ENCODE measurements at places on chromosomes 16 and 17.

DNA sequence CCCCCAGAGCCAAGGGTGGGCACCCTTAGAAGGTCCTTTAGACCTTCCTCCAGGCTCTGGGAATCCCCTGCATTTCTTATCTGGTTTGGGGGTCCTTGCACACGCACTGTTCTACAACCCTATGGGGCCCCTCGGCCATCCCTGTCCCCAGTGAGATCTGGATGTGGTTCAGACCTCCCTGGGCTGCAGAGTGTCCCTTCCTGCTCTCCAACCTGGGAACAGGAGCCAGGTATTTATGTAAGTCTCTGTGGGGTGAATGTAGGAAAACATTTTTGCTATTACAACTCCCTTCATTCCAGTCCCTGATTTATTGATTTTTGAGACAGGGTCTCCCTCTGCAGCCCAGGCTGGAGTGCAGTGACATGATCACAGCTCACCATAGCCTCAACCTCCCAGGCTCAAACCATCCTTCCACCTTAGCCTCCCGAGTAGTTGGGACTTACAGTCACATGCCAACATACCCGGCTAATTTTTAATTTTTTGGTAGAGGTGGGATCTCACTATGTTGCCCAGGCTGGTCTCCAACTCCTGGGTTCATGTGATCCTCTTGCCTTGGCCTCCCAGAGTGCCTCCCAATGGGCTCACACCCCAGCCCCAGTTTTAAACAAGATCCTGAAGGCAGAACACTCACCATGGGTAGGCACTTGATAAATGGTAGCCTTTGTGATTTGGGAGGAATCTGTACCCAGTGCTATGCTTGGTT, 61.6 kb downstream of the RAI1 start:
- DNase-seq, result no peak

DNA sequence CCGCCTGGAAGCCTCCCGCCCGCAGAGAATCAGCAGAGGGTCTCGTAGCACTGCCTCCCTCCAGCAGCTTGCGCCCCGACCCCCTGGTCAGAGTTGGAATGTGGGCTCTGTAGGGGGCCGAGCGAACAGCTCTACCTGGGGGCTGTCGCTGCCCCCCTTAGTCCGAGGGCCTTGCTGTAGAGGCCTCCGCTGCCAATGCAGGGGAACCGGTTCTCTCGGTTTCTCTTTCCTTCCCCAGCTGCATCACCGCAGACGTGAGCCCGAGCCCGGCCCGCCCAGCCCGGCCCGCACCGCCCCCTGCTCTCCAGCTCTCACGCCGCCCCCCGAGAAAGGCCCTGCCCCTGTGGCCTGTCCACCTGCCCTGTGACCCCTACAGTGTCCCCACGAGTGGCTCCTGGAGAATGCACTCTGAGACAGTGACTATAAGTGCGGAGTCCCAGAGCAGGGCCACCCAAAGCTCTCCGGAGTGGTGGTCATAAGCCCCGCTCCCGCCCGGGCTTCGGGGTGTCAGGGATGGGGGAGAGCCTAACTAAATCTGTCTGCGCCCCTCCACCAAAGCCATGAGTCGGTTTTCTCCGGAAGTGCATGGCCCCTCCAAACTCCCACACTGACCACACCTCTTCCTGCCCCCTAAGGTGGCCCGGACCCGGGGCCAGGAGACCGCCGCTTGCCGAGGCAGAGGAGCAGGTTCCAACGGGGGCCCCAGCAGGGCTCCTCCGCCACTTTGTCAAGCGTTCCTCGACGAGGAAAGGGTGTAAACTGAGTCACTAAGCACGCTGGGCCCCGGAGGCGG, 1.7 kb downstream of the ARHGAP27 start:
- DNase-seq, result peak; percentile 23

DNA sequence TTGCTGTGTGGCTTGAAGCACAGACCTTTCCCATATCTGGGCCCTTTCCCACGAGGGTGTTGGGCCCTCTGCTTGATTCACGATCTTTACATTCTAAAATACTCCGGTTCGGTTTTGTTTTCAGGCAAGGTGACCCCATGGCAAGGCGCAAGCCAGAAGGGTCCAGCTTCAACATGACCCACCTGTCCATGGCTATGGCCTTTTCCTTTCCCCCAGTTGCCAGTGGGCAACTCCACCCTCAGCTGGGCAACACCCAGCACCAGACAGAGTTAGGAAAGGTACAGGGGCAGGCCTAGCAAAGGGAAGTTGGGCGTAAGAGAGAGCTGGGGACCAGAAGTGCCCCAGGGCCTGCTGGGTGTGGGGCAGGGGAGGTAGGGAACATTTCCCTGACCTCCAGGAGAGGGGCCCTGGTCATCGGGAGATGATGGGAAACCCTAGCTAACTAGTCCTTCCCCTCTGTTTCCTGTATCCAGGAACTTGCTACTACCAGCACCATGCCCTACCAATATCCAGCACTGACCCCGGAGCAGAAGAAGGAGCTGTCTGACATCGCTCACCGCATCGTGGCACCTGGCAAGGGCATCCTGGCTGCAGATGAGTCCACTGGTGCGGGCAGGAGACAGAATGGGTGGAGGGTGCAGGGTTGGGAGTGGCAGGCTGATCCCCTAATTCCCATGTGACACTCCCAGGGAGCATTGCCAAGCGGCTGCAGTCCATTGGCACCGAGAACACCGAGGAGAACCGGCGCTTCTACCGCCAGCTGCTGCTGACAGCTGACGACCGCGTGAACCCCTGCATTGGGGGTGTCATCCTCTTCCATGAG, 1.4 kb downstream of the ALDOA start:
- DNase-seq, result no peak

DNA sequence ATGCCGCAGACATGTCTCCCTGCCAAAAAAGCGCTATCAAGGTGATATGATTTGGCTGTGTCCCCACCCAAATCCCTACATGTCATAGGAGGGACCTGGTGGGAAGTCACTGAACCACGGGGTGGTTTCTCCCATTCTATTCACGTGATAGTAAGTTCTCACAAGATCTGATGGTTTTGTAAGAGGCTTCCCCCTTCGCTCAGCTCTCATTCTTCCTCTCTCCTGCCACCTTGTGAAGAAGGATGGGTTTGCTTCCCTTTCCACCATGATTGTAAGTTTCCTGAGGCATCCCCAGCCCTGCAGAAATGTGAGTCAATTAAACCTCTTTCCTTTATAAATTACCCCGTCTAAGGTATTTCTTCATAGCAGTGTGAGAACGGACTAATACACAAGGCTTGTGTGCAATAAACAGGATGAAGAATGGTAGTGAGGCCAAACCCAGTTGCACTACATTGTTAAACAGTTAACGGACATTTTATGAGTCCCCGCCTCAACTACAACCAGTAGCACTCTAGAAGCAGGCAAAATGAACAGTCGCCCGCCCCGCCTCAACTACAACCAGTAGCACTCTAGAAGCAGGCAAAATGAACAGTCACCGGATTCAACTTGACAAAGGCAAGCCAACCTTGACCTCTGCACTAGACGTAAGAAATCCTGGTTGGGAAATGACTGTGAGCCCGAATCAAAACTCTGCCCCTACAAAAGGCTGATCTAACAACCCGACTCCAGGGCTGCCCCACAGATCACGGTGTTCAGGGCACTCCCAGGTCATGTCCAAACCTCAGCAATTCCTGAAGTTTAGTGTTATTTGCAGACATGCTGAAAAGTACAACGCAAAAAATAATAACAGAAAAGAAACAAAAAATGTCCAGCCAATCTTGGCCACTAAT, 26.3 kb downstream of the VPS53 start:
- no peak for DNase-seq

- no peak for DNase-seq
Measured at GRCh38 chr17:70109497-70109896, 34.5 kb downstream of the KCNJ16 start.

DNA sequence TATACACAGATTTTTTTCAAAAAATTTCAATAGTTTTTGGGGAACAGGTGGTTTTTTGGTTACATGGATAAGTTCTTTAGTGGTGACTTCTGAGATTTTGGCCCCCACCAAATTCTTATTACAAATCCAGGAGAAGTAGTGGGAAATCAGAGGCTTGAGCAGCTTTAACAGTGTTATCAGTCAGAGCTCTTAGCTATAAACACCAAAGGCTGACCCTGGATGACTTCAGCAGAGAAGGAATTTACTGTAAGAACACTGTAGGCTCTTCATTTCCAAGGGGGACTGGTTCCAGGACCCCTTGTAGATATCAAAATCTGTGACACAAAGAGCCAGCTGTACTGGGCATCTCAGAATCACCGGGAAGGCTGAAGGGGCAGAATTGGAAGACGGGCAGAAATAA, 17.8 kb downstream of the MPHOSPH6 start:
- no peak for DNase-seq

DNA sequence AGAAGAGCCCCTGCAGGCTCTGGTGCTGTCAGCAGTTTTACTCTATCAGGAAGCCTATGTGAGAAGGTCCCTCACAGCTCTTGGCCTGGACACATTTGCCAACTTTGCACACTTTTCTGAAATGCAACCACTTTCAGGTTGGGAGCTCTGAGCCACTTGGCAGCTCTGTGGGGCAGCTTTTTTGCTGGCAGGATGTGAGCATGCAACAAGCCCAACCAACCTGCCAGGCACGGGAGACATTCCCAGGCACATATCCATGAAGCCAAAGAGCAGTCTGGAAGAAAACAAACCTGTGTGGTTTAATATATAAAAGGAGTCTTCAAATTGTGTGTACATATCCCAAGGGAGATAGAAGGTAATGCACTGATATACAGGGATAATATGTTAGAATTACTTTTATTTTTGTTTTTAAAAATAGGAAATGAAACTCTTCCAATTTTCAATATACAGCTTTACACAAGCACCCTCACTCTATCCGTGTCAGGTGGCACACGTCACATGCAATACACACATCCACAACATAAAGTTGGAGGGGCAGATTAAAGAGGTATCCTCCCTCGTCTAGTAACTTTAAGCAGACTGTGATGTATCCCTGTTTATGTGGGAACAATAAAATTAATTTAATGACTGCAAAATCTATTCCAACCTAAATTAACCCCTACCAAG, 57.4 kb upstream of the COX10 start:
- DNase-seq, result no peak

DNA sequence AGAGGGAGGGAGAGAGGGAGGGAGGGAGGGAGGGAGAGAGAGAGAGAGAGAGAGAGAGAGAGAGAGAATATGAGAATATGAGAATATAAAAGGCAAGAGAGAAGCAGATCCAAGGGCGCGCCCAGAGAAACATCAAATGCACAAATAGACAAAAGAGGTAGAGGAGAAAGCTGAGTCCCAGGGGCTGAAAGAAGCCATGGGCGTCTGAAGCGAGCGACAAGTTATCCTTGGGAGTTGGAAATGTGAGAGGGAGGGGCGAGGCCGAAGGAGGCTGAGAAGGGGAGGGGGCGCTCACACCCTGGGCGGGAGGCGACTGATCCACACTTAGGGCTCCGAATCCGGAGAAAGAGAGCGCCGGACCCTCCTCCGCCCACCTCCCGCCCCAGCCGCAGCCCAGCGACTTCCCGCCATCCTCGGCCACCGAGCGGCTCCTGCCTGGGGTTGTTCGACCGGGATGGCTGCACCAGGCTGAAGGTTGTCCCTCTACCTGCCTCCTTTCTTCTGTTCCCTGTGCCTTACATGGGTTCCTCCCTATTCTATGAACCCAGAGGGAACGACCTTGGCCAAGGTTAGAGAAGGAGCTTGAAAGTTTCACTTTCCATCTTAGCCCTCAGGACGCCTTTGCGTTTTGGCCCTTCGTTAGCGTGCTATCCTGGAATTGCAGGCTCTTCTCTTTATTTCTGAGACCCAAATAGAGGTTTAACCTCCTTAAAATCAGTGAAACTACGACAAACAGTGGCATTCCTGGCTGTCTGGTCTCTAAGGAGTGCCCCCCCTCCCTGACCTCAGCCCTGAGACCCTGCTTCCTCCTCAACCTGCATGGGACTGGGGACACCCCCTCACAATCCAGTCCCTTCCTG, 21.2 kb upstream of the HOXB9 start:
- no peak for DNase-seq

- no peak for DNase-seq
Measured at GRCh38 chr17:17836818-17837379, at the start of gene SREBF1. Gene SREBF1 (minus strand): TSS chr17:17836986. CDS start chr17:17836817, 169 bp downstream.

DNA sequence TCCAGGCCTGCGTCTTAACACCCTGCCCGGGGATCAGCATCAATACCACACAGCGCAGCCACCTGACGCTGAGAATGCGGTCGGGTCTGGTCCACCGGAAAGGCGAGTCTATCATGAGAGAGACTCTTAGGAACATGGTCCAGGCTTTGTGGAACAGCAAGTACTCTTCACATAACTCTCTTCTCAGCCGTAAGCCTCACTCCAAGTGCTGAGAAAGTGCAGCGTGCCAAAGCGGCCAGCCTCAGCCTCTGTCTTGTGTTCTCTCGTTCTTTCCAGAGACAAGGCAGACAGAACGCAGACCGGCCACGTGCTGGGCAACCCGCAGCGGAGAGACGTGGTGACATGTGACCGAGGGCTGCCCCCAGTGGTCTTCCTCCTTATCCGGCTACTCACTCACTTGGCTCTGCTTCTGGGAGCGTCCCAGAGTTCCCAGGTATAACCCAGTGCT, 34.4 kb upstream of the ENDOV start:
- no peak for DNase-seq

DNA sequence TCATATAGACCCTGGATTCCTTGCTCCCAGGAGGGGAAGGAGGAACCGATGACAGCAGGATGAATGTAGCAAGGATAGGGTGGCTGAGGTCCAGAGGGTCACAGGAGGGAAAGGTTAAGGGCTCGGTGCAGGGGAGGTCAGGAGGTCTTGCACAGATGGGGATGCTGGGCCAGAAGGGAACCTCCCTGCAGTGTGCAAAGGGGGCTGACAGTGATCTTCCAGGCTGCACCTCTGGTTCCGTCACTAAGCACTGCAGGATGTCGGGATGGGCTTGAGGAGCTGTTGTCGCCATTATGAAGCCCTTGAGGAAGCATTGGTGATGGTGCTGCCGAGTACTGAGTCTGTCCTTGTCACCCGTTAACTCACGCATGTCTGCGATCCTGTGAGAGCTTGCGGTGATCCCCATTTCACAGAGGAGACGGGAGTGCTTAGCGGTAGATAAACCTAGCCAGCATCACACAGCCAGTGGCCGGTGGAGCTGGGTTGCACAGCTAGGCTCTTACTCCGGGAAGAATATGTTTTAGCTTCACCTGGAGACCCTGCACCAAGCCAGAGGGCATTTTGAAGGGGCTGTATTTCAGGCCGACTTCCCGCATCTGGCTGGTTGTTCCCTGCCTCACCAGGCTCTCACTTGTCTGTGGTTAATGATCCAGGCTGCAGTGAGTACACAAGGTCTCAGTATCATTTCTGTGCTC, 120.4 kb downstream of the SNX29 start:
- no peak for DNase-seq

- DNase-seq, result no peak
Measured at GRCh38 chr16:24852281-24852721, 6.5 kb downstream of the SLC5A11 start.
